Brain pericyte (primary cell): ENCODE measurements at places on chromosomes 3 and 15.

DNA sequence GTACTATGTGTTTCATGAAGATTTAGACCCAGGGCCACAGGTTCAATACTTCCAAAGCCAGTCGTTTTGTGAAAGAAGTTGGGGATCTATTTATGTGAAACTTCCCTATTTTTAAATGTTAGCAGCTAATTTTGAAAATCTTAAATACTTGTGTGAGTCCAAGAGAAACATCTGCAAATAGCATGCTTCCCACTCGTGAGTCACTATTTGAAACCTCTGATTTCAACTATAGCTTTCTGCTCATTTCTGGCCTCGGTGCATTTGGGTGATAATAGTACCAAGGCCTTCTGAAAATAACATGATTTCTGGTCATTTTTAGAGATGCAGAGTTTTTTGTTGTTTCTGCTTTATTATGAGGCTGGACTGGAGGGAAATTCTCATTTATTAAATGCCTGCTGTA is 110.0 kb downstream of the OPA1 start:
- DNase-seq = no peak

DNA sequence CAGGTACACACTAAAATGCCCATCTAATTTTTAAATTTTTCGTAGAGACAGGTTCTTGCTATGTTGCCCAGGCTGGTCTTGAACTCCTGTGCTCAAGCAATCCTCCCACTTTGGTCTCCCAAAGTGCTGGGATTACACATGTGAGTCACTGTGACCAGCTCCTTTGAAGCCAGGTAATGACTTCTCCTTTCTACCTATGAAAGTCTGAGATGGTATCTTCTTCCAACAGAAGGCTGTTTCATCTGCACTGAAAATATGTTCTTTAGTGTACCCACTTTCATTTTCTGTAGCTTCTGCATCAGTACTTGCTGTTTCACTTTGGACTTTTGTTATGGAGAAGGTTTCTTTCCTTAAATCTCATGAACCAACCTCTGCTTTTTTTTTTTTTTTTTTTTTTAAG is 8.8 kb downstream of the OIP5 start:
- DNase-seq = no peak

DNA sequence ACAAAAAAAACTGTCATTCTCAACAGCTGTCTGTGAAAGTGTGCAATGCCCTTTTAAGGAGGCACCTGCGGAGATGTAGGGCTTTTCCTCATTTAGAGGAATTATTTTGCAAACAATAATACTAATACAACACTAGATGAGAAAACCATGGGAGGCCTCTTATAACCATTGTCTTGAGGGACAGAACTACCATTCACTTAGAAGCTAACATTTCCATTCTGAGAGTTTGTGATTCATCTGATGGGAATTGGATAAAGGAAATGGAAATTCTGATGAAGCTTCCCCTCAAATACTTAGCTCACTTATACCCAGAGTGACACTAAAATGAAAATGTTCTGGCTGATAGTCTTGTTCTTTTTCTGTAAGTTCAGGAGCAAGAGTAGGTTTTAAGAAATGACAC is 147.7 kb downstream of the CADPS start:
- DNase-seq = no peak

DNA sequence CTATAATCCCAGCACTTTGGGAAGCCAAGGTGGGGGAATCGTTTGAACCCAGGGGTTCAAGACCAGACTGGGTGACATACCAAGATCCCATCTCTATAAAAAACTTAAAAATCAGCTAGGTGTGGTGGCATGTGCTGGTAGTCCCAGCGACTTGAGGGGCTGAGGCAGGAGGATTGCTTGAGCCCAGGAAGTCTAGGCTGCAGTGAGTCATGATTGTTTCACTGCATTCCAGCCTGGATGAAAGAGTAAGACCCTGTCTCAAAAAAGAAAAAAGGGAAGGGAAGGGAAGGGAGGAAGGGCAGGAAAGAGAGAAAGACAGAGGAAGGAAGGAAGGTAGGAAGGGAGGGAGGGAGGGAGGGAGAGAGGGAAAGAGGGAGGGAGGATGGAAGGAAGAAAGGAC is 133.7 kb upstream of the LRRN1 start:
- no peak for DNase-seq

DNA sequence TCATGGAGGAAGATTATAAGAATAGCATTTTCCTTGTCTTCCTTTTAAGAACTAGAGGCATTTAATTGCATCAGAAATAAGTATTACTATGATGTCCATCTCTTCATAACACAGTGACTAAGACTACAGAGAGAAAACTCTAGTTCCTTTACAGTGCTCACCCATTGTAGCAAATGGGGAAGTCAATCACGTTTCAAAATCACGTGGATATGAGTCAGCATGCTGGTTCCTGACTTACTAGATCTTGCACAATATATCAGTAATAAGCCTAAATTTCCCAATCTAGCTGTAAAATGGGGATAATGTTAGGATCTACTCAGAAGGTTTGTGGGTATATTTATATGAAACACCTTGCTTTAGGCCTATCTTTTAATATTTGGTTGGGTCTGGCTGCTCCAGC is 254.8 kb upstream of the EOMES start:
- DNase-seq = no peak

DNA sequence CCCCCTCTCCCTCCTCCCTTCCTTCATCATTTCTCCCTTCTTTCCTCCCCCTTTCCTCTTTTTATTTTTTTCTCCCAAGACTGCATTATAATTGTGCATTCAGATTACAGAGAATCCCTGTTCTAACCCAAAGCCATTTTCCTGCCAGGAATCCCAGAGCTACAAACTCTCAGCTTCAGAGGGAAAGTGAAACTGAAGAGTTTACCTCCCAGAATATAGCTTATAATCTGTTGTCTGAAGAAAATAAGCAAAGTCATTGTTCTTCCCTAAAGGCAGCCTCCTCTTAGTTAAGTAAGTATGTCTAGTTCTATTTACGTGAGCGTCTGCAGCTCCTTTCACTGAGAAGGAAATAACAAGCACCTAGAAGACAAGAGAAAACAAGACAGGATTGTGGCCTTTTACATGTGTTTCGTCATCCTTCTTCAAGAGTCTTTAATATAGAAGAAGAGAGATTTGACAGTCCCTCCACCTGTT is 97.2 kb downstream of the CHST2 start:
- DNase-seq = no peak

DNA sequence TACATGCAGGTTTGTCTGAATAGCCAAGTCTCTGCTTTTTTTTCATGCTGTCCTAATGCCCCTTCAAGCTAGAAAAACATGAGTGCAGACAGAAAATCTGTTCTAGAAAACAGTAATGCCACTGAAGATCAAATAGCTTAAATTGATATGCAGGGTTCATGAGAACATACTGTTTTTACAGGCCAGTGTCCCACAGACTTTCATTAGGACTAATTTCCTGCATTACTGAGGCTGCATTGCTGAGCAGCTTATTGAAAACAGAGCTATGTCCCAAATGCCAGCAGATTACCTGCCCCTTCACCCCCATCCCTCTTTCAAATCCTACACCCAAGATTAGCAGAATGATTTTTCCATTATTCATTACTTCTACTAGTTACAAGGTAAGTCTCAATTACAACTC is 665 bp downstream of the TM4SF18 start:
- no peak for DNase-seq

GRCh38 chr3:120473389-120473788 is 22.6 kb upstream of the FSTL1 start:
- no peak for DNase-seq

DNA sequence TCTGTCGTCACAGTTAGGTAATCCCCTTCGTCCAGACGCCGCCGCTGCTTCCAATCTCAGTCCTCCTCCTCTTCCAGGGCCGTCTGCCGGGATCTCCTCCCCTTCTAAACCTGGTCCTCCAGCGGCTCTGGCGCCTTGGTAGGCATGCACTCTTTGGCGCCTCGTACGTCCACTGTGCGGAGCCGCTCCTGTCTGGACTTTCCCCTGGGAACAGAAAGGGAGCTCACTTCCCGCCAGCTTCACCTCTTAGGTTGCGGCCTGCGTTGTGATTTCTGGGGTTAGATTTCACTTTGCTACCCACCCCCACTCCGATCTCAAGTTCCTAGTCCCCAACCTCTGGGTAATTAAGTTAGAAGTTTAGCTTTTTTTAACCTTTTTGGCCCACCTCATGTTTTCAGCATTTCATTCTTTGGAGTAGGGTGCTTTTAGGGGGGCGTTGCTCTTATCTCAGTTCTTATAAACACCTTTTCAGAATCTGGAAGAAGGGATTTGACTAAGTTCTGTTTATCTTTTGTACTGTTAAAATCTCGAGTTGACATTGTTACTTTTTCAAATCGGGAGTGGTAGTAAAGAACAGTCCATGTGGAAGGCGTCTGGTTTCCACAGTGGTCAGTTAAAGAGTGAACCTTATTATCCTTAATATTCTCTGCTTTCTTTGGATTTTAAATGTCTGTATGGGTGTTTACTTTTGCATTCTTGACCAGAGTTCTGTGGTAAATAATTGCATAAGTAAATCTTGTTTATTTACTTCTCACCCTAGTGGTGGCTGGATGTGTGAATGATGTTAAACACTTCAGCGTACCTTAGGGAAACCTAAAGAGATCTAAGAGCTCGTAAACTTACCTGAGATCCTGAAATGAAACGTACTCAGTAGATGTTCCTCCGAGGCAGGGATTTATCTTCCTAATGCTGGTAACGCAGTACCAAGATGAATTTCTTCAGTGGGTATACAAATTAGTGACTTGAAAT is 611 bp downstream of the CTDSPL2 start:
- no peak for DNase-seq

DNA sequence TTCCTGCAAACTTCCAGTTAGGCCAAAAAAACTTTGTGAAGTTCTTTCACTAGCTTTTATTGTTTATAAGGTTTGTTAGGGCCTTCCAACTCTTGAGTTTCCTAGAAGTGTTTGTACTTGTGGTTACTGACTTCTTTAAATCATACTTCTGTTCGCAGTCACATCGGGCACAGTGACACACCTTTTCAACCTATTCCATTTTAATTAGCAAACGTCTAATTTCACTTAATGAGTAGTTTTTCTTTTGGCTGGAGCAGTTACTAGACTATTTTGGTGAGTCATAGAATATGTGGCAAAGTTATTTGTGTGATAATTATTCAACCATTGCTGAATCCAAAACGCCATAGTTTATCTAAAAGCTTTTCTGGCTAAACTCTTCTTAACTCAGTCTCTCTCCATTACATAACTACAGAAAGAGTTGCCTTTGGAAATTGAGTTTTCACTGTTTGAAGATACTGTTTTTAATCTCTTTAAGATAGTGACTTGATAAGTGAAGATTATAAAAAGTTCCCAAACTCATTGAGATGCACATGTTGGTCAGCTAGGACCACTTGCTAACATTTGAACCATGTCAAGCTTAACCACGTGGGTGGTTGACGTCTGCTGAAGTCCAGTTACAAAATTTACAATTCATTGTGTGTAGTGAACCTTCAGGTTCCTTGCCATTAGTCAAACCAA is 21.5 kb downstream of the CNOT10 start:
- no peak for DNase-seq

DNA sequence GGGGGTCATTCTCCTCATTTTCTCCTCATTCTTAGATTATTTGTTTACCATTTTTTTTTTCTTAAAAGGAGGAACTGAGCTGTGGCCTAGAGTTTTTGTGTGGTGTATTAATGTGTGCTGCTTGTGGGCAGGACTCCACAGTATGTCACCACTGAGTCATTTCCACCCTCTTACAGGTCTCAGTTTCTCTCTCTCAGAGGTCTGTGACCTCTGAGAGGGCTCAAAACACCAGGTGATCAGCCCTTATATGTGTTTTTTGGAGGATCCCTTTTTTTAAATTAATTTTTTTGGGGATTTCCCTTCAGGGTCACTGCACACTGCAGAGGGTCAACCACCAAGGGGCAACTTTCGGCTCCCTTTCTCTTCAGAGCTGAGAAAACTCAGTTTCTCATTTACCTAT is 166.4 kb downstream of the SUCNR1 start:
- no peak for DNase-seq

DNA sequence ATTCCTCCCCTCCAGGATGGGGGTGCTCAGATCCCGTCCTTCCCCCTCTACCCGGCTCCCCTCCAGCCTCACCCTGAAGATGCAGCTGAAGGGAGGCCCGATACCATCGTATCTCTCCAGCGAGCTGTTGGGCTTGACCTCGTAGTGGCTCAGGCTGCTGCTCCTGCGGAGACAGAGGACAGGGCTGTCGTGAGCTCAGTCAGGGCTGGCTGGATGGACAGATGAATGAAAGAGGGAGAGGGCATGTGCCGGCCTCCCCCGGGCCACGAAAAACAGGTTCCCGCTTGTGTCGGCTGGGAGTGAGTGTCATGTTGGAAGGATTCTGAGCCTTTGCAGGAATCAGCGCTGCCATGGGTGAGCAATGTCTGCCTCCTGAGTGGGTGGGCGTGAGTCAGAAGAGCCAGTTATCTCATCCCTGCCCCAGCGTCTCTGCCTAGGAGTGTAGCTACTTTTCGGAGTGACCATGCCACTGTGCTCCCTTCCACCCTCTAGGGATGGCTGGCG is 35.2 kb downstream of the FEM1B start:
- DNase-seq = no peak

DNA sequence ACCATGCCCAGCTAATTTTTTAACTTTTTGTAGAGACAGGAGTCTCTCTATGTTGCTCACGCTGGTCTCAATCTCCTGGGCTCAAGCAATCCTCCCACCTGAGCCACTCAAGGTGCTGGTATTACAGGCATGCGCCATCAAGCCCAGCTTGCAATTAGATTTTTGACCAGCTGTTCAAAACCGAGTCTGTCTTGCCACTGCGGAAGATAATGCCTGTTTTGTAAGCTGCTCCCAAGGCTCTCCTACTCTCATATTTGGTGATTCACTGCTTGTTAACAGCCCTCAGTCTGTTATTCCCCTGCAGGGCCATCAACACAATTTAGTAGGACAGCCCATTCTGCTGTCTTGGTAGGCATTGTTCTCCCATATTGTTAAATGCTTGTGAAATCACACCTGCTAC is 17.8 kb upstream of the MCCC1 start:
- no peak for DNase-seq

DNA sequence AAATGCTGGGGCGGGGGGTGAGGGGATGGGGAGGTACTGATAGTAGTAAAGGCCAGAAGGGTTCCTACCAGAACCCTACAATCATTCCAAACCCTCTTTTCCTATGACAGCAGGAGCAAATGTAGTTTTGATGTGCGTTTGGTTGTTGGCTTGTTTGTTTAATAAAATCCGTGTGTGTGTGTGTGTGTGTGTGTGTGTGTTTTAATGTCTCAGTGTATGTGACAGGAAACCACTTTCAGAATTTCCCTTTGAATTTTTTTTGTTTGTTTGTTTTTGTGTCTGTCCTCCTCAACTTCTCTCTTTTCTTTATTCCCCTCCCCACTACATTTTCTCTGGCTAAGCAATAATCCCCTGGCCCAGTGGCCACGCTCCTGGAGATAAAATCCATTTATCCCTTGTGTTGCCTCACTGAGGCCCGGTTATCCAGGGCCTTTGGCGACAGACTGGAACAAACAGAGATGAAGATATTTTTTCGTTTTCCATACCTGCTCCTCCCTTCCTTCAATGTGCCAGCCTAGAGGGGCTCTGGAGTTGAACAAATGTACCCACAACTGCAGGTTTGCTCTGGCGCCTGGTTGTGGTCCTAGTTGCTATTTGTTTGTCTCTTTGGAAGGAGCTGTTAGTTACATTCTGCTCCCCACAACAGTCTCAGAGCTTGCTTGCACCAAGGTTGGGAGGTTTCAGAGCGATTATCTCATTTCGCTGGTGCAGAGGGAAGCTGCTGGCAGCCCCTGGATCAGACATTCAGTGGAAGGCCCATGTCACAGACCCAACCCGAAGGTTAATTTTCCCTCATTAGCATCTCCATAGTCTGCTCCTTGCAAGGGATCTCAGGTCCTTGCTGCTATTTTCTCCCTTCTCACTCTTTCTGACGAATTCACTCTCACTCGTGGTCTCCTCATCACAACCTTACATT is 17.9 kb downstream of the NR2F2 start:
- DNase-seq = no peak
